NCI-H524 treated with DMSO at 0.1 percent for 48 hours (cell line): ENCODE measurements at places on chromosomes 3 and 15.

GRCh38 chr3:86937306-86937791 lies 53.6 kb downstream of the VGLL3 start:
- DNase-seq: no peak

DNA sequence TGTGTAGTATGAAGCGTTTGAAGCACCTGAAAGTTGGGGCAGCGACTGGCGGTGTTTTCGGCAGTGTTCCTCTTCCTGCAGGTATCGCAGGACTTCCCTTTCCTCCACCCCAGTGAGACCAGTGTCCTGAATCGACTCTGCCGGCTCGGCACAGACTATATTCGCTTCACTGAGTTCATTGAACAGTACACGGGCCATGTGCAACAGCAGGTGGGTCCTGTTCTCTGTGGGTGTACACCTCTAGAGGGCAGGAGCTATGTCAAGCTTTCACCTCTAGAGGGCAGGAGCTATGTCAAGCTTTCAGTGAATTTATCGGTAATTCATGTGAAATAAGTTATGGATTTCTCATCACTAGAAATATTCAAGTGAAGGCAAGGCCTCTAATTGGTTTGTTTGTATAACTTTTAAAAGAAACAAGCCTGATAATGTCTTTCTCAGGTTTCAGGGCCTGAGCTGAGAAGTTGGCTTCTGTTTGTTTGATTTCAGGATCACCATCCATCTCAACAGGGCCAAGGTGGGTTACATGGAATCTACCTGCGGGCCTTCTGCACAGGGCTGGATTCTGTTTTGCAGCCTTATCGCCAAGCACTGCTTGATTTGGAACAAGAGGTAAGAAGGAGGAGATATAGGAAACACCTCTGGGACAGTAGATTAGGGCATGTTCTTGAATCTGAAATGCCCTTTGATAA lies 5.3 kb downstream of the TUBGCP4 start:
- DNase-seq: peak; percentile 18

DNA sequence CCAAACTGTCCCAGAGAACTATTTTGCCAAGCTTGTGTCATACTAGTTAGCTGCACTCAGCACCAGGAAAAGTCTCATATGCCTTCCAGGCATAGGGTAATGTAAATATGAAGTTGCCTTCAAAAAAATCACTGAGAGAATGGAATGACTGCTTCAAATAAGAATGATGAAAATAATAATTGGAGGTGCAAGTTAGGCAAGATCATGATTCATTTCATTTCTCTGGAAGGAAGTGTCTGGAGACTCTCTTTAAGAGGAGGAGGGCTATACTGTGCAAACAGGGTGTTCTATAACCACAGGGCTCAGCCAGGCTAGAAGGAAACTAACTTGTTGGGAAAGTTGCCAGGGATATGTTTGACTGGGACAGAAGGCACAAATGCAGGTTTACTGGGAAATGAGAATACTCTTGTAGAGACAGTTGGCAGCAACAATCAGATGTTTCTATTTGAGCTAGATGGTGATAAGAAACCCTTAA lies 4.3 kb downstream of the SIDT1 start:
- no peak for DNase-seq

- no peak for DNase-seq
Observed at GRCh38 chr15:56598991-56599390, 134.1 kb upstream of the MNS1 start.
